Inflammatory macrophage (primary cell): ENCODE measurements at places on chromosomes 1 and 21.

GRCh38 chr1:21129407-21129806 lies 47.3 kb downstream of the EIF4G3 start:
- no peak for DNase-seq

DNA sequence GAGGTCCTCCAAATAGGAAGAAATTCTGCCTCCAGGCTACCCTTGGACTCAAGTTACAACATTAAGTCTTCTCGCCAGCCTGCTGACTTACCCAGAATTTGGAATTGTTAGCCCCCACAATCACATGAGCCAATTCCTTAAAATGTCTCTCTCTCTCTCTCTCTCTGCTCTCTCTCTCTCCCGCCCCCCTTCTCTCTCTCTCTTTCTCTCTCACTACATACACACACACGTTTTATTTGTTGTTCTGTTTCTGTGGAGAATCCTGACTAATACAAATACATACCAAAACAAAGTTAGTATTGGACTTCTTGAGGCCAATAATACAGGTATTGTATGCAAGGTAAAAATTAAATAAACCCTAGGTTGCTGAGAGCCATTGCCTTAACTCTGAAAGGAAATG lies 72.1 kb downstream of the TNFSF18 start:
- no peak for DNase-seq

DNA sequence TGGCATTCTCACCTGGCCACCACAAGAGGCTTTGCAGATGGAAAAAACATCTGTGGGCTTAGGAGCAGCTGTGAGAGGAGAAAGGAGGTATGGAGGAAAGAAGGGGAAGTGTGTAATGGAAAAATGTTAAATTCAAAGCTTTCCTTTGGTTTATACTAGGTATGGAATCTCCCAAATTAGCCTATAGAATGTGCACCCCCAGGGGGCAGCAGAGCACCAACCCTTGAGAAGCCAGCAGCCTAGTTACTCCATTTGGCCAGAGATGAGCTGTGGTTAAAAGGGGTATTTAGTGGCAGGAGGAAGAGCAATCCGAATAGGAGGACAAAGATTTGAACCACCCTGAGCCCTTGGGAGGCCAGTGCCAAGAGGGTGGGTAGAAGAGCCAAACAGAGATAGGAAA lies 97.5 kb upstream of the CTTNBP2NL start:
- peak; percentile 51 for DNase-seq

DNA sequence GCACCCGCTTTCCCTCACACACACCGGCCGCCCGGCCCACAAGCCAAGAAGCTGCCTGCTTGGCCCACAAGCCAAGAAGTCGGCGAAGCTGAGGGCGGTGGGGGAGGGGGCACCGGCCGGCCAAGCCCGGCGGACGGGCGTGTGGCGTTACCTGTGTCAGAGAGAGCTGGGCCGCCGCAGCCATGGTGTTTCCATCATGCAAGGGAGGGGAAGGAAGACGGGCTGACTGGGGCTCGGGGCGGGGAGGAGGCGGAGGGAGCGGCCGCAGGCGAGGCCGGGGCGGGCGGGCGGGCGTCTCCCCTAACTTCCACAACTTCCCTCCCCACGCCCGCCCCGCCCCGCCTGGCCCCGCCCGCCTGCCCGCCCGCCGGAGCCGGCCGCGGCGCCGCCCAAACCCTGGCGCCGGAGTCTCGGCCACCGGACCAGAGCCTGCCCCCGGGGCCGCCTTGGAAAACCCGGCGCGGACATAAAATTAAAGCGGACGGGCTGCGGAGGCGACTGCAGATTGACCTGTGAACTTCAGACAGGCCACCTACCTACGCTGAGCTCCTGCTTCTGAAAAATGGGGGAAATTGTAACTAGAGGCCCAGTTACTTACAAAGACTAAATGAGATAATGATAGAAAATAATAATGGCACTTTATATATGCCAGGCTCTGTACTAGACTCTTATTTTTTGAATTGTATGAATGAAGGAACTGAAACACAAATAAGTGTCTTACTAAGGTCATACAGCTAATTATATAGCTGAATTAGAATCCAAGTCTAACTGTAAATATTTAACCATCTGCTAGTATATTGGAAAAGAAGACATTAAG lies at the start of gene EPS15:
EPS15 (minus strand) TSS at position 219 of the 817 bp plus-strand sequence; CDS start at position 184, 35 bp downstream.
- peak; percentile 85 for DNase-seq

DNA sequence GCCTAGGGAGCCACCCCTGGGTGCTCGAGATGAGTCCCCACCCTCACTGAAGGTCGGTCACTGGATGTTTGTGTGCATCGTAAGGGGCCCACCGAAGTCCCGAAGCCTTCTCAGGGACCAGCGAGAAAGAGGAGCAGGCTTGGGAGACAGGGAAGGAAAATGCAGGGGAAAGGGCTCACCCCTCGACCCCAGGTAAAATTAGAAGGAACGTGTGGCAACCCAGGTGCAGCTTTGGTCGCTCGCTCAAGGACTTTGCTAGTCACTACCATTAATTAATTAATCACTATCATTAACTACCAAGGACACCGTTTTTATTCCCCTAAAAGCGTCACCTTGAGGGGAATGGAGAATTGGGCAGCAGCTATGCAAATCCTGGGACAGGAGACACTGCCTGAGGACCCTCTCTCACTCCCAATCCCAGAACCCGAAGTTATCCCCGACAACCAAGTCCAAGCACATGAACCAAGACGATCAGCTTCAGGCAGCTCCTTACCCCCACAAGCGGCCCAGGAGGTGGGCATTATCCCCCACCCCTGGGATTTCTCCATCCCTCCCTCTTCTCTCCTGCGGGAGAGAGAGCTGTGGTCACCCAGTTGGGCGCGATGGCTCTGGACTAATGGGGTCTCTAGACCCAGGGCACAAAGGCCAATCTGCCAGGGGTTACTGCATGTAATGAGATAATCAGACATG lies 4.2 kb upstream of the SIM2 start:
- no peak for DNase-seq

DNA sequence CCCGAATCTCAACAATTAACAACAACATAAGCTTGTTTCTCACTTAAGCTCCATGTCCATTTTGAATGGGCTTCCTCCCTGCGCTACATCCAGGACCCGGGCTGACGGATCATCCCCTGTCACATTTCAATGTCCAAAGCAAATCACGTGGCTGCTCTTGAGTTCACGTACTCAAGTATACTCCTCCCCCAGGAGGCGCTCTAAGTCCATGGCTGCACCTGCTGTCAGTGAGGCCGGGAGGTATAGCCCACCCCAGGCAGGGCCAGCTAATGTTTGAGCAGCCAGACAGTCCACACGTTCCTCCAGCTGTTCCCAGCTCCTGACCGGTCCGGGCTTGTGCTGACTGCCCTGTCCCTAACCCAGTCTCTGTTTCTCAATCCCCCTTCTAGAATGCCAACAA lies 220.8 kb downstream of the SLC35F3 start:
- no peak for DNase-seq

DNA sequence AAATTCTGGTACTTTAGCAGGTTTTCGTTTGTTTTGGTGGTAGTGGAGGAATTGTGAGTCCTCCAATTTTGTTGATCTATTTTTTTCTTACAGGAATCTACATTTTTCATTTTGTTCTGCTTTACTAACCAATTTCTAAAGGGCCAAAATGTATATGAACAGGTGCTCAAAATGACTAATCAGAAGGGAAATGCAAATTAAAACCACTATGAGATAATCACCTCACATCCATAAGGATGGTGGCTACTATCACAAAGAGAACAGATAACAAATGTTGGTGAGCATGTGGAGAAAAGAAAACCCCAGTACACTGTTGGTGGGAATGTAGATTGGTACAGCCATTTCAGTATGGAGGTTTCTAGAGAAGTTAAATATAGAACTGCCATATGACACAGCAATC lies 134.2 kb downstream of the LMO4 start:
- DNase-seq, result no peak

GRCh38 chr1:162389021-162389818 lies 7.7 kb downstream of the C1orf226 start:
- no peak for DNase-seq

DNA sequence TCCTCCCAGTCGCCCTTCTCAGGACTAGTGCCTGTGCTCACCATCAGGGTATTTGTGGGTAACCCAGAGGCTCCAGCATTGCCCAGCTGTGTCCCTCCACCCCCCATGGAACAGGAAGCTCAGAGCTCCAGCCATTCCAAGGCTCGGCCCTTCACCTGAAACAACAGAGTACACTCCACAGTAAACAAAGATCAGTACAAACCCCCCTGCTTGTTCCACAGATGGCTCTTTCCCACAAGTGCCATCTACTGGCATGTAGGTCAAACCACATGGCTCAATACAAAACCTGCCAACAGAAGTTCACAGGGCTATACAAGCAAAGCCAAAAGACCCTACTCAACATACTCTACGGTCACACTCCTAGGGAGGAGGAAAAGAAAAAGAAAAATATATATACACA lies 258.7 kb downstream of the AGBL4 start:
- DNase-seq, result no peak

DNA sequence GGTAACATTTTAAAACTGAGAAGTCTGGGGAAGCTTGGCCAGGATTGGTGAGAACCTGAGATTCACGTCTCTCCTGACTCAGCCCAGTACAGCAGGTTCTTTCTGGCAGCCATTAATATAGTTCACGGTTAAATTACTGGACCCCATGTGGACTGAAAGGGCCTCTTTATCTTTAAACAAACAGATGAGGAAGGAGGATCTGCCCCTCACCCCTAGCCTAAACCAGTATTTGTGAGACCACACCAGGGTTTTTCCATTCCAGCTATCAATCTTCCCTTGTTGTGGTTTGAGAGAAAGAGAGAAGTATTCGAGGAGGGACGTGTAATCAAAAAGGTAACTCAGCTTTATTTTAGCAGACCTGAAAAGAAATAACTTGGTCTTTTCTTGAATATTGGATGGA lies 137.1 kb downstream of the PROX1 start:
- no peak for DNase-seq

GRCh38 chr1:247841796-247842195 lies at the start of gene OR11L1:
Gene OR11L1, minus strand, starts transcription at chr1:247841896. Its CDS starts 0 bp downstream, at chr1:247841896.
- DNase-seq, result no peak

DNA sequence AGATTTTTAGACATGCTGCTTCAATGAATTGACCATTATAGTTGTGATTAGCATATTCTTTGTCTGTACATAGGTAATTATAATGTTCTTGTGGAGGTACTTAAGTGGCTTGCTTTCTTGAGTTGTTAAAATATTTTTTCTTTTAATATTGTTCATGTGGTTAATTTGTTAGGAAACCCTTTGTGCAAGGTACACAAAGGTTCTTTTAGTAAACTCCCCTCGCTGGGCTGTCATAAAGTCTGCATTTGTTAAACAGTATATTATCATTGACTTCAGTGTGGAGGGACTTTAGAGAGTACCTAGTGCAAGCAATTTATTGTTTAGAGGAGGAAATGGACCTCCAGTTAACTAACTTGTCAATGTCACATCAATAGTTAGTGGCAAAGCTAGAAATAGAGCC lies 52.5 kb downstream of the DISP1 start:
- no peak for DNase-seq
